ENCODE measurements at places on chromosomes 5 and 9. TPM values are rescaled to one million over a fixed set of nuclear protein-coding genes. Genes with fewer than 3 reads are reported as not detected.

DCTN3 gene
- 48.1 TPM for total RNA-seq

PTPRD gene
- 19.6 TPM for total RNA-seq

- H3K36me3 ChIP-seq = no peaks in the 10 kb centered on the region
- no peak overlapping the region for H3K4me3 ChIP-seq
- H3K27ac ChIP-seq = no peak overlapping the region
- H3K4me1 ChIP-seq = no peaks in the 10 kb centered on the region
These were observed 108.9 kb upstream of the PPP1R26 start for GRCh38 chr9:135370411-135371375.

GRCh38 chr5:122155546-122155945, 26.2 kb downstream of the ZNF474 start:
- peaks cover 60% of the 10 kb centered on the region for H3K4me1 ChIP-seq
- H3K27me3 ChIP-seq = no peaks in the 10 kb centered on the region
- no peak overlapping the region for H3K4me3 ChIP-seq
- no peaks in the 10 kb centered on the region for H3K36me3 ChIP-seq
- no peak for DNase-seq

DNA sequence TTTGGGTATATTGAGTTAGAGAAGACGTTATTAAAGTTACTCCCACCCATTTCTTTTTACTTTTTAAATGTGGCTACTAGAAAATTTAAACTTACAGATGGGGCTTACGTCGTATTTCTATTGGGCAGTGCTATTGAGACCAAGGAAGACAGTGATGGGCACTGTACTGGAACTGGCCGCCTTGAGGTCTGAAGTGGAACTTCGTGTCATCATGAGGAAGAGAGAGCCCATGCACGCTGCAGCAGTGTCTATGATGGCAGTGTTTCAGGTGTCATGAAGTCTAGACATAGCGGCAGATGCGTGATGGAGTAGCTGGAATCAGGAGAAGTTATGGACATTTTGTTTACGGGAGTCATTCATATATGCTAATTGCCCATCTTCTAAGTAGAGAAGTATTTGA, 143.7 kb downstream of the LRRC70 start:
- H3K36me3 ChIP-seq = no peaks in the 10 kb centered on the region
- H3K27me3 ChIP-seq = no peaks in the 10 kb centered on the region
- no peak overlapping the region for H3K4me3 ChIP-seq
- no peak for DNase-seq
- no peak overlapping the region for H3K27ac ChIP-seq

- no peaks in the 10 kb centered on the region for H3K36me3 ChIP-seq
- no peaks in the 10 kb centered on the region for H3K4me1 ChIP-seq
- H3K27me3 ChIP-seq = no peaks in the 10 kb centered on the region
- H3K4me3 ChIP-seq = no peak overlapping the region
- DNase-seq = no peak
These were observed 61.8 kb upstream of the TBC1D2 start for GRCh38 chr9:98317134-98317857.

DNA sequence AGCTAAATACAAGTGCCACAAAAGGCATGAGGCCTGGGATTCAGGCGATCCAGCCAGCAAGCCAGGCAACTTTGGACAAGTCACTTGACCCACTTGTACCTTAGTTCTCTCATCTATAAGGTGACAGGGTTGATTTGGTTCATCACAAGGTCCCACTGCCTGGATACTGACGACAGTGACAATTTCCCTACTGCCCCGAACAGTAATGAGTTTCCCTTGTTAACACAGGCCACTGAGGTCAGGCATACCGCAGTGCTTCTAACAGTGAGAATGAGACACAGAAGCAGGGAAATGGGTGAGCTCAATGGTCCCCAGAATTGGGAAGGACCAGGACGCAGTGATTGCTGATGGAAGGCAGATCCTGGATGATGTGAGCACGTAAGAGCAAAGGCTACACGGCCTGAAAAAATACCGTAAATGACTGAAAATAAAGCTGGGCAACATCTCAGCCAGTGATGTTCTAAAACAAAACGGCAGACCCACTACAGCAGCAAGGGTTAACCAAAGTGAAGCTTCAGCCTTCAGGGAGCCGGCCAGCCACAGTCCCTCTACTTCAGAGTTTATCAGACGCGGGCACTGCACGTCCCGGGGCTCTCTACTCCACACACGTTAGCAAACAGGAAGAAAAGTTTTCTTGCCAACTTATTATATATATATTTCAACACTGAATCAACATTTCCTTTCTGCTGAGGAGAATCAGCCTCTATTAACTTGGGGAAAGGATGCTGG, 846 bp downstream of the MGAT1 start:
- H3K27ac ChIP-seq = peak overlapping the region; percentile 97
- DNase-seq = no peak
- peak overlapping the region; percentile 99 for H3K4me3 ChIP-seq

DNA sequence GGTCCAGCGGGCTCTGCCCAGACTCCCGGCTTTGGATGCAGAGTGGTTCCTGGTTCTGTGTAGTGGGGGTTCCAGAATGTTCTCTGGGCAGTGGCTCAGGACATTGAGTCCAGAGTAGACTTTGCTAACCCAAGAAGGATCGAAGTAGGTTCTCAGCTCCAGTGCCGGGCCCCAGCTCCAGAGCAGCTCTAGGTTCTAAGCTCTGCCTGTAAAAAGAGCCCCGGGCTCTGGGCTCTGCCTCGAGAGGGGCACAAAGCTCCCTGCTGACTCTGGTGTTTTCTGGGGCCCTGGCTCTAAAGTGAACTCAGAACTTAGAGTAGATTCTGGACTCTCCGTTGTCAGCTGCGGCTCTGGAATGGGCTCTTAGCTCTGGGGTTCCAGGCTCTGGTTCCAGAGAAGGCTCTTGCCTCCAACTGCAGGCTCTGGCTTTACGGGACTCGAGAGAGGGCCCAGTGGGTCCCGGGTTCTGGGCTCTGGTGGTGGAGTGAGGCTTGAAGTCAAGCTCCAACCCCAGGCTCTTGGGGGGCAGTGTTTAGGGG, 414 bp downstream of the WDR38 start:
- peak overlapping the region; percentile 48 for H3K27ac ChIP-seq
- peaks cover 17% of the 10 kb centered on the region for H3K36me3 ChIP-seq
- peak overlapping the region; percentile 78 for H3K4me3 ChIP-seq
- H3K4me1 ChIP-seq = peaks cover 9% of the 10 kb centered on the region
- H3K27me3 ChIP-seq = no peaks in the 10 kb centered on the region
- no peak for DNase-seq

GRCh38 chr5:162160401-162160800, 92.8 kb downstream of the GABRG2 start:
- no peak for DNase-seq
- H3K4me3 ChIP-seq = no peak overlapping the region
- H3K27me3 ChIP-seq = no peaks in the 10 kb centered on the region
- no peak overlapping the region for H3K27ac ChIP-seq
- no peaks in the 10 kb centered on the region for H3K36me3 ChIP-seq
- H3K4me1 ChIP-seq = no peaks in the 10 kb centered on the region

GRCh38 chr9:133932181-133932580, 59.9 kb downstream of the VAV2 start:
- H3K36me3 ChIP-seq = no peaks in the 10 kb centered on the region
- H3K27me3 ChIP-seq = no peaks in the 10 kb centered on the region
- H3K4me1 ChIP-seq = no peaks in the 10 kb centered on the region
- H3K27ac ChIP-seq = no peak overlapping the region
